Bone marrow (tissue), 2 donors: ENCODE measurements at places on chromosomes 16 and 17.

GRCh38 chr16:20243731-20244281, 83.5 kb downstream of the GP2 start:
- DNase-seq = no peak

GRCh38 chr17:78797691-78798585, 15.9 kb upstream of the CYTH1 start:
- DNase-seq = no peak

DNA sequence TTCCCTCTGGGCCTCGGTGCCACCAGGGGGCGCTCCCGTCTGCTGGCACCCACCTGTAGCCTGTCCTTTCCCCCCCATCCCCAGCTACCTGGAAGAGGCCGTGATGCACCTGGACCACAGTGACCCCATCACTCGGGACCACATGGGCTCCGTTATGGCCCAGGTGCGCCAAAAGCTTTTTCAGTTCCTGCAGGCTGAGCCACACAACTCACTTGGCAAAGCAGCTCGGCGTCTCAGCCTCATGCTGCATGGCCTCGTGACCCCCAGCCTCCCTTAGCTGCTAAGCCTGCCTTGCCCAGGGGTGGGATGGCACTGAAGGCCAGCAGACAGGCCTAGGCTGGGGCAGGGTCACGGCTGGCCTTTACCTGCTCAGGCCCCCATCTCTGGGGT, 818 bp upstream of the NRN1L start:
- DNase-seq = peak; percentile 31

DNA sequence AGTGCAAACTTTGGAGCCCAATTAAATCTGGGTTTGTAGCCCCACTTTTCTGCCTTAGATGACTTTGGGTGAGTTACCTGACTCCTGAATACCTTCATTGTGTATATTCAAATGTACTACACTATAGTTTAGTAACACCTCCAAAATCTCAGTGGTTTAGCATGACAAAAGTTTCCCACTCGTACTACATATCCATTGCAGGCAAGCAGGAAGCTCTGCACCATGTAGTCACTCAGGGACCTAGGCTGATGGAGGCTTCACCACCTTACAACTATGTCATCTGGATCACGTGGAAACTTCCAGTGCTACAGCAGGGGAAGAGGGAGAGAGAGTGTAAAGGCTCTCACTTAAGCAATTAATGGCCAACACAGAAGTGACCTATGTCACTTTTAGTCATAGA, 14.2 kb downstream of the ANKFN1 start:
- DNase-seq = no peak

GRCh38 chr16:73544826-73545225, 496.9 kb upstream of the ZFHX3 start:
- no peak for DNase-seq

- DNase-seq = no peak
Measured at GRCh38 chr17:6040504-6040903, 29.7 kb upstream of the WSCD1 start.

- DNase-seq = peak; percentile 6
Measured at GRCh38 chr17:17994271-17995069, 21.8 kb downstream of the DRC3 start.

- DNase-seq = no peak
Measured at GRCh38 chr16:11016993-11017392, 72.6 kb downstream of the CLEC16A start.

DNA sequence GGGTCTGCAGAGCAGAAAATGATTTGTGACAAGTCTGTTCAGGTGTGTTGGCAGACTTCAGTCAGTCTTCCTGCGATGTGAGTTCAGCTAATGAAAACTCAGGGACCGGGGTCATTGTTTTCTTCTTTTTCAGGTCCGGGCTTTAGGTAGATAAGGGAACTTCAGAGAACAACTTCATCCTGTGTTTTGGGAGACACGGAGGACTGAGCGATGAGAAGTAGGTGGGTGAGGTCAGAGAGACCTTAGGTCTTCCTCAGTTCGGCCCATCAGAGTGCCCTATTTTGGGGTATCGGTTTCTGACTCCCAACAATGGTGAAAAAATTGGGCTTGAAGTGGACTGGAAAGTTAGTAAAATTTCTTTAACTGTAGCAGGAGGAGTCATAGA, 88.9 kb upstream of the ATF7IP2 start:
- no peak for DNase-seq

- DNase-seq = no peak
Measured at GRCh38 chr17:1638171-1638590, 7.4 kb downstream of the SCARF1 start.

DNA sequence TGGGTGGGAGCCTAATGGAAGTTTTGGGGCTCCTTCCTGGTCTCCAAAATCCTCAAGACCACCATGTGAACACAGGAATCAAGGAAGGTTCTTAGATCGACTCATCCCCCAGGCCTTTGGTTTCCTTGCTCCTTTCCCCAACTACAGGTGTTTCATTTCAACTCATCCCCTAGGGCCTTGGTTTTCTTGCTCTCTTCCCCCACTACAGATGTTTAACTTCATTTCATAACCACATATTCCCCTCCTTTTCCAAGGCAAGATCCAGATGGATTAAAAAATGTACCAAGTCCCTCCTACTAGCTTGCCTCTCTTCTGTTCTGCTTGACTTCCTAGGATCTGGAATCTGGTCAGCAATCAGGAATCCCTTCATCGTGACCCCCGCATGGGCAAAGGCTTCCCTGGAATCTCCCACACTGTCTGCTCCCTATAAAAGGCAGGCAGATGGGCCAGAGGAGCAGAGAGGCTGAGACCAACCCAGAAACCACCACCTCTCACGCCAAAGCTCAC, at the start of gene CCL11:
Gene CCL11 (plus strand): TSS at position 457 of the 507 bp plus-strand sequence. CDS start 67 bp downstream, outside the sequence.
- DNase-seq = no peak

- DNase-seq = no peak
Measured at GRCh38 chr16:68839831-68840230, 3.5 kb upstream of the TANGO6 start.

DNA sequence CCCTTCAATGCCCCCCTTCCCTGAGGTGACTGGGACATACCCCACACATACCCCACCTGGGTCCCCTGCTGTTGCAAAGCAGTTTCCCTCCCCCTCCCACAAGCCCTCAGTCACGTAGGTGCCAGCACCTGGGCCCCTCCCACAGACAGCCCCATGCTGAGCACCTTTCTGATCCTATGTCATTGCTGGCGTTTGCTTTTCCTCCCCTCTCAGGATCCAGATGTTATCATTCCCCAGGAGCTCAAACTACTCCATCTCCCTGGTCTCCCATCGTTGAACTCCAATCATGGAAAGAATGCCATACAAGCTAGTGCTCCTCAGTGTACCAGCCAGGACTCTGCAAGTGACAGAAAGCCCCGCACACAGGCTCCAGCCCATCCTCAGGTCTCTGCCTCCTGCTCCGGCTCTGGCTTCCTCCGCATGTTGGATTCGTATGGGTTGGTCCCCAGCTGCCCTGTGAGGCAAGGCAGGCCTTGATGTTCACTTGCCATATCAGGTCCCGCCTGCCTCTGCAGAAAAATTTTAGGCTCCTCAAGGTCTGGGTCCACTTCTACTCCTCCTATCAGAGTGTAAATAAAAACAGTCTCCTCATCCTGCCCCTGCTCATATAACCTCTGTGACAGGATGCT, 31.4 kb upstream of the MED9 start:
- DNase-seq = no peak

DNA sequence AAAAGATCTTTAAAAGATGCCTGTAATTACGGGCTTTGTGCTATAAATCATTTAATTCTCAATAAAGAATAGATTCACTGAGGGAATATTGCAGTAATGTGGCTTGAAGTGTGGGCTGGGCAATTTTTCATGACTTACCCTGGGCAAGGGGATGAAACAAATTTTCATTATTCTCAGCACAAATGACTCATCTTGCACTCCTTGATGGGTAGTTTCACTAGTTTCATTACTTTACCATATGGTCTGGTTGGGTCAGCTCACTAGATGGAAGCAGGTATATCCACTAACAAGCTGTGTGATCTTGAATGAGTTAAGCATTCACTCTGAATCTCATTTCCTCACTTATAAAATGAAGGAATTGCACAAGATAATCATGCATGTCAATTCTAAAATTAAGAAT, 234.3 kb downstream of the ABCC12 start:
- no peak for DNase-seq

DNA sequence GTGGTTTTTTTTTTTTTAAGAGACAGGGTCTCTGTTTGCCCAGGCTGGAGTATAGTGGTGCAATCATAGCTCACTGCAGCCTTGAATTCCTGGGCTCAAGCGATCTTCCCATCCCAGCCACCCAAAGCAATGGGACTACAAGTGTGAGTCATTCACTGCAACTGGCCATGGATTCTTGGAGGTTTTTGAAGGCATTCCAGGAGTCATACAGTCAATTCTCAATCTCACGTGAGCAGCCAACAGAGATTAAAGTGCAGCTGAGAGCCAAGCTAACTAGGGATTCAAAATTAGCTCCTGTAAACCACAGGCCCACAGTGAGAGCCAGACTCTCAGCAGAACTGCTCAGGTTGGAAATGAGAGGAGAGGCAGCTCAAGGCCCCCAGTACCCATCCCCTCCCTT, 30.2 kb downstream of the XPO6 start:
- DNase-seq = no peak

- no peak for DNase-seq
Measured at GRCh38 chr16:57808589-57809228, 6.4 kb upstream of the KIFC3 start.

- DNase-seq = no peak
Measured at GRCh38 chr17:2017274-2017941, 7.7 kb downstream of the RTN4RL1 start.

DNA sequence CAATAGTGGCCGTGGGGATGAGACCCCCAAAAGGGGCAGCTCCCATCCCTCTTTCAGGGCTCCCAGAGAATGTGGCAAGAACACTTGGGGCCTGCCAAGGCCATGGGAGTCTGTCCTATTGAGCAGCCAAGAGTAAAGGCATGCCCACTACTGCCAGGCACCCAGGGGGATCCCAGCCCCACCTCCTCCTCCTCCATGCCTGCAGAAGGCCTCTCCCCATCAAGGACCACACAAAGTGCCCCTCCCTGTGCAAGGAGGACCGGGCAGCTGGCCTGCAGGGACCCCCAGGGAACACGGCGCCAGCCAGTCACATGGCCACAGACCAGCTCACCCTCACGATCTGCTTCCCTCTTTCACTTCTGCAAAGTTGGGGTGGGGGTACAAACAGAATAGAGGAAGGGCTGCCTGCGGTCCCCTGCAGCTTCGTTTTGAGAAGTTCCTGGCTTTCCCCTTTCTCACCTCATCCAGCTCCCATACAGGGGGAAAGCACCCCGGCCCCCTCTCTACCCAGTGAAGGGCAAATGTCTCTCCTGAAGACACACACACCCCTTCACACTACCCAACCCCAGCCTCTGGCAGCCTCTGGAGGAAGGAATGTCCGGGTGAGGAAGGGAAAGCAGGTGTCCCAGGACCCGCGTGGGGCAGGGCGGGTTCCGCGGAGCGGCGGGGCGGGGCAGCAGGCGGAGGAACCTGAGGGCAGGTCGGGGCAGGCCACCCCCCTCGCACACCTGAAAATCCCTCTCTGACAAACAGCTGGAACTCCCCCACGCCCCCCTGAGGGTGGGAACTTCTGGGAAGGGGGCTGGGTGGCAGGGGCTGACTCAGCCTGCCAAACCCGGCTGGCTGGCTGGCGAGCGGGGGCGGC, 2.0 kb downstream of the PPP1R9B start:
- DNase-seq = peak; percentile 59

DNA sequence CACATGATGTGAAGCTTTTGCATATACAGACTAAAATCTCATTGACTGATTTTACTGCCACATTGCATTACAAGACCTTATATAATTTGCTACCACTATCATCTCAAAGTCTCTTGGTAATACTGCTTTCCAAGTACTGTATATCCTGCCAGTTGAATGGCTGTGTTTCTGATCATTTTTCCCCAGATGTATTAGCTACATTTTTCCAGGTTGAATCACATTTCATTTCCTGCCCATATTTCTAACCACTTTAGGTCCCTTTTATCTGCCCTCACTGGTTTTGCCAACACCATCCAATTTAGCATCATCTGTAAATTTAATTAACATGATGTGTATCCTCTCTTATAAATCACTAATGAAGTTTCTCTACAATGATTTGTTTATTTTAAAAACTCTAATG, 365.7 kb upstream of the PMFBP1 start:
- no peak for DNase-seq

DNA sequence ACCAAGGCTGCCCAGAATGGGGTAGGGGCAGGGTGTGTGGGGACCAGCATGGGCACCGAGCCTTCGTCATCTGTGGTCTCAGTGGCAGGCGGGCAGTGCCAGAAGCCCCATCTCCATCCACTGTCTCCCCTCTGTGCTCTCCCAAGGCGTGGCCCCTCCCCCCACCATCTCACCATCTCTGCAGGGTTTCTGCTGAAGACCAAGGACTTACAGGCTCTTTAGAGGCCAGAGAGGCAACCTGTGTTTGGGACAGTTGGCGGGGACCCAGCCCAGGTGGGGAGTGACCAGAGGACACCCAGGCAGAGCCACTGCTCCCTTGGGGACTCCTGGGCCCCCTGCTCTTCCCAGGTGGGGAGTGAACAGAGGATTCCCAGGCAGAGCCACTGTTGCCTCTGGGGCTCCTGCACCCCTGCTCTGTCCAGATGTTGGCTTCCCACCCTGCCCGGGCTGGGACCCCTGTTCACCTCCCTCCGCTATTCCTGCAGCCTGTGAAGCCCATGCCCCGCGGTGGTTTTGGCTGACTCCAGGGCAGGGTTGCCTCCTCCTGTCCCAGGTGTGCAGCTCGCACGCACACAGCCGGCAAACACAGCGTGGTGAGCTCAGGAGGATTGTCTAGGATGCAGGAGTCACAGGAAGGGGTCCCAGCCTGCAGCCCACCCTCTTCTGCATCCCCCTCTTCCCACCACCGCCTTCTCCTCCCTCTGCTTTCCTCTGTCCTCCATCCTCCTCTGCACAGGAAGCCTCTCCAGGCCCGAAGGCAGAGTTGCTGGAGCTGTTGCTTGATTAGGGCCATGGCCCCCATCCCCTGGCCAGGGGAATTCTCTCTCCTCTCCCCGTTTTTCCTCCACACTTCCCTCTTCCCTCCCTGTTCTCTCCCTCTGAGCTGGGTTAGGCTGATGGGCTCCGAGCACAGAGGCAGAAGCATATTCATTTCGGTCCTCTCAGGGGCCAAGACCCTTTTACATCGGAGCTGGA, 45.0 kb downstream of the SLC7A5 start:
- DNase-seq = no peak

GRCh38 chr16:89313583-89313982, 96.1 kb downstream of the ZNF778 start:
- DNase-seq = no peak

GRCh38 chr16:24372824-24373223, 116.7 kb downstream of the CACNG3 start:
- no peak for DNase-seq

- no peak for DNase-seq
Measured at GRCh38 chr17:74345433-74346241, 16.0 kb downstream of the BTBD17 start.

GRCh38 chr16:4611337-4612021, 3.2 kb downstream of the UBALD1 start:
- no peak for DNase-seq

DNA sequence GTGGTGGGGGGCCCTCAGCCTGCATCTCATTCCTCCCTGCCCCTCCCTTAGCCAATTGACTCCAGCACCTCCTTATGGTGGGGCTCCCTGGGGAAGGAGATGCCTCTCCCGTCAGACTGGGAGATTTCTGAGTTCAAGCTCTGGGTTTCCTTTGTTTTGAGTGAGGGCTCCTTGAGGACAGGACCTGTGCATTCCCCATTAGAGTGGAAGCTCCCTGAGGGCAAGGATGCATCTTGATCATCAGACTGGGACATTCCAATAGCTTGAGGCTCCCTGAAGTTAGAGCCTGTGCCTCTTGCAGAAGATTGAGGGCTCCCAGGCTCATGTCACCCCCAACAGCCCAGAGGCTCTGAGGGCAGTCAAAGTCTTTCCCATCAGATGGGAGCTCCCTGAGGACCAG, 23.6 kb downstream of the TNS4 start:
- no peak for DNase-seq

- DNase-seq = no peak
Measured at GRCh38 chr16:28845293-28845692, 855 bp downstream of the TUFM start.
